Sciatic nerve (tissue), 2 donors: ENCODE measurements at places on chromosomes 1 and 21.

- peak; percentile 33 for DNase-seq
Observed at GRCh38 chr1:53652441-53653199, 86.3 kb downstream of the GLIS1 start.

GRCh38 chr1:22972760-22973159 lies at the start of gene LACTBL1:
Gene LACTBL1 (minus strand): TSS chr1:22972866. CDS start chr1:22972316, 550 bp downstream.
- DNase-seq = no peak

DNA sequence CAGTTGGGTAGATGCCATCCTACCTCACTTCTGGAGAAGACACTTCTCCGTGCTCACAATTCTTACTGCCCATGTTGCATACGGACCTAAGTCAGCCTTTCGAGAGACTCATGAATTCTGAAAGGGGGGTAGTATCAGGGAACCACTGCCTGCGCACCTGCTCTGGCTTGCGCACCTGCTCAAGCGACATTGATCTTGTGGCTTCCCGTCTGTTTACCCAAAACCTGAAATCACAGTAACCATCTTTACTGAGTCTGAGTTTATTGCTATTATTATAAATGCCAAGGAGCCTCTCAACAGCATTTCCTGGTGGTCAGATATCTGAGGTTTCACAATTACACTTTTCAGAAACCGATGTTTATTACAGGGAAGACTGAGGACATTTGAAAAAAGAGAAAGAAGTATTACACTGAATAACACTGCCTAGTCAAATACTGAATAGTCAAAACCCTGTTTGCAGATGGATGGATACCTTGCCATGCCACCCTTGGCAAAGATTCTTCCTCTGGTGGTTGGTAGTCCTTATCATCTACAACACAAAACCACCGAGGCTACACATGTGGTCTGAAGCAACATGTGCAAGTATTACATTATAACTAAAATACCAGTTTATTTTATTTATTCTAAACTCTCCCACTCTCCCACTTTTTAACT lies 208.7 kb downstream of the SIPA1L2 start:
- DNase-seq = no peak

DNA sequence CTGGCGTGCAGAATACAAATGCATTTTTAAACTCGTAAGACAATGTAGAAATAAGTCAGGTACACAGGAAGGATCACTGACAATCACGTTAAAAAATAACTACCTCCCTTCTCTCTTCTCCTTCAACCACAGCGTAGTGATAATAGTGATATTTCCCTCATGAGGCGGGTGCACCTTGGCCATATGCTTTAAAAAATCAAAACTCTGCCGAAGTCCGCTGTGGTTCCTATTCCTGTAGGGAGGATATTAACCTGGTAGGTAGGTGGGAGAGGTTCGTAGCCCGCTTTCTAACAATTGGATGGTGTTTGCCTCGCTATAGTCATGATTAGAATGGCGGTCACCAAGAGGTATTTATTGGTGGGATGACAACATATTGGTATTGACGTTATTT lies 732 bp downstream of the GREM2 start:
- no peak for DNase-seq

DNA sequence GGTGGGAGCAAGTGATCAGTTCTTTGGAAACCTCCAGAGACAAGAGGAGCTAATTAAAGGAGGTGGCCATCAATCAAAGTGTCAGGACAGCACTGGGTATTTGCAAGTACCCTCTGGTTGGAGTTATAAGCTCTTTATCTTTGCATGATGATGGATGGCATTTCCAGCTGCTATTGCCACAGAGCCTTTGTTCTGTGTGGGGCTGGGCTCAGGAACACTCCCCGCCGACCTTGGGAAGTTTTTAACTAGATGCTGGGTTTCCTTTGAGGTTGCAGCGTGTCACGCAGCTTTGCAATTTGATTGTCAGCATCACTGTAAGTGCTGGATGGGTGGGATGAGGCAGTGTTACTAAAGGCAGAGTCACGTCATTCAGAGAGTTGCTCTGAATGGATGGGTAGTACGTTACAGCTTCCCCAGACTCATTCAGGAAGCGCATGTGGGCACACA lies 68.9 kb downstream of the CNIH3 start:
- DNase-seq = no peak

- DNase-seq = no peak
Observed at GRCh38 chr1:226558036-226558650, 9.6 kb downstream of the STUM start.

DNA sequence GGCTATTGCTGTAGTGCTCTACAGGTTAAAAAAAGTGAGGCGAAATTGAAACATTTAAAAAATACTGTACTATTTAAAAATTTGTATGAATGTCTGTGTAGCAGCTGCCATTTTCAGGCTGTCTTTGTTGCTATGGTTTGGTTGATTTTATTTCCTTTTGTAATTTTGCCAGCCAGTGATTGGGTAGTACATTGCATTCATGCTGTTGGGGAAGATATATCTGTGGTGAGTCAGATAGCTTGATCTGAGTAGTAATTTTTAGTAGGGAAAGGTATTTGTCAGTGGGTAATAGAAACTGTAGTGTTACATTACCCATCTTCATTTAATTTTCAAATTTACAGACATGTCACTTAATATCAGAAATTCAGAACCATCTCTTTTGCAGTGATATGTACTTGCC lies 15.0 kb downstream of the NFIA start:
- DNase-seq = no peak

- no peak for DNase-seq
Observed at GRCh38 chr1:178064191-178064821, 29.6 kb upstream of the RASAL2 start.

GRCh38 chr21:45128613-45129188 lies 54.3 kb downstream of the ADARB1 start:
- peak; percentile 77 for DNase-seq

GRCh38 chr1:2610036-2610959 lies 22.5 kb downstream of the MMEL1 start:
- DNase-seq = peak; percentile 57

DNA sequence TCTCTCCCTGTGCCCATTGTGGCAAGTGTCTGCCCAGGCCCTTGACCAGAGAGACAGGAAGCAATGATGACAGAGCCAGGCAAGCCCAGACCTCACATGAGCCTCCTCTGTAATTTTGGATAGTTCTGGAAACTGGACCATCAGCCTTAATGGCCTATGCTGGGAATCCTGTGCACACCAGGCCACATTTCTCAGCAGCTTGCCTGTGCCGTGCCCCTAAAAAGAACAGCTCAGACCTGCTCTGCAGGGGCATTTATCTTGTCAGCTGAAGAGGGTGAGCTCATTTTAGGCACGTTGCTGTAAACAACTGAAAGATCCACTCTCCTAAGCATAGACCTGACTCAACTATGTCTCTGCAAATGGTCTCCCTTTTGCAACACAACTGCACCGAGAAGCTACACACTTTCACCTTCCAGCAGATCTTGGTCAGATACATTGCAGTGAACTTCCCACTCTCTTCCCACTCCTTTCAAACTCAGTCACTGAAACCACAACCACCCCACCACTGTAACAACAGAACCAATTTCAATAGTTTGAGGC lies 53.5 kb upstream of the BACH1 start:
- no peak for DNase-seq

DNA sequence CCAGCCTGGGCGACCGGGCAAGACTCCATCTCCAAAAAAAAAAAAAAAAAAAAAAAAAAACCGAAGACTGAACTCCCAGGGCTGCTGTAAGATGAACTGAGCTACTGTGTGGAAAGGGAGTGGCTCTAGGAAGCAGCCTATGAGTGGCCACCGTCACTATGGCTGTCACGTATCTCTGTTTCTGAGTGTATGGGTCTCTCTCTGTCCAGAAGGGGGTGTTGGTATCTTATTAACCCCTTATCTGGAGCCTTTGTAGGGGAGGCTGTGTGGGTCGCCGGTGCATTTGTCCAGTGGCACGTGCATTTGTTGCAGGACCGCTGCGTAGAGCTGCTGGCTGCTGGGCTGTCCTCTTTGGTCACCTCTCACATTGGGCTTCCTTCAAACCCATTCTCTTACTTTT lies 326.6 kb downstream of the CAMTA1 start:
- DNase-seq = no peak

DNA sequence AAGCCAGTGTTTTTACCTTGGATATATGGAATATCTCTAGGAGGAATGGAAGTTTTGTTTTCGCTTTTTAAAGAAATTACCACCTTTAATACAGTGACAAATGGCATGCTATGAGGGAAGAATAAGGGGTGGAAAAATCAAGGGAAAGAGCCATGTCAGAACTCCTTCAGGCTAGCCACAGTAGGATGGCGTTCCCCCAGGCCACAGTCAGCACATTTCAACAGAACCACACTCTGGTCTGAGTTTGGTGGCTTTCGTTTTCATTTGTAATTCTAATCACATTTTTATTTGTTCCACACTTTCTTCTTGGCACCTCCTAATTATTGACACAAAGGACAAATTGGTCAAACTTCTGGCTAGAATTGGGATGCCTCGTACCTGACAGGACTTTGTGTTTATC lies 60.3 kb upstream of the RCOR3 start:
- DNase-seq = no peak

GRCh38 chr1:196877964-196878363 lies 9.9 kb upstream of the CFHR4 start:
- no peak for DNase-seq

DNA sequence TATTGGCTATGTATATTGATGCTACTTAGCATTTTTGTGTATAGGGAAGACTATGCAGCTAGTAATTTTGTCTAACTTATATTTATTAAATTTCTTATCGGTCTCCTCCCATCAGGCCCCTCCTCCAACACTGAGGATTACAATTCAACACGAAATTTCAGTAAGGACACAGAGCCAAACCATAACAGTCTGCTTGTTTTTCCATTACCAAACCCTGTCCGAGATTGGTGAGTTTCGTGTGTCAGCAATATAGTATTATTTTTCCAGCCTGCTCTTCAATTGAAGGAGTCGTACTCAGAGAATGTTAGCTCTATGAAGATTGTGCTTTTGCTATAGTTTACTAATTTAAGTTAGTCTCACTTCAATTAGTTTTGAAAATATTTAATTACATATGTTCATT lies 1495.3 kb downstream of the MRPL39 start:
- no peak for DNase-seq

DNA sequence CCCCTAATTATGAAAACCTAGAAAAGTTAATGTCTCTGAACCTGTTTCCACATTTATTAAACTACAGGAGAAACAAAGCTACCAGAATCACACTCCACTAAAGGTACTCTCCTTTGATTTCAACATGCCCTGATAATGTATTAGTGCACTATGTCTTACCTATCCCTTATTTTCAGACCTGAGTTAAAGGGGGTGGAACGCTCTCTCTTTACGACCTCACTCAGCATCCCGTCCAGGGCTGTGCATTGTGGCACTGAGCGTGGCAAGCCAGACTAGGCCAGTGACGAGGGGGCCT lies 678 bp downstream of the LSM10 start:
- no peak for DNase-seq

GRCh38 chr1:210360852-210361477 lies 32.3 kb downstream of the HHAT start:
- DNase-seq = no peak

DNA sequence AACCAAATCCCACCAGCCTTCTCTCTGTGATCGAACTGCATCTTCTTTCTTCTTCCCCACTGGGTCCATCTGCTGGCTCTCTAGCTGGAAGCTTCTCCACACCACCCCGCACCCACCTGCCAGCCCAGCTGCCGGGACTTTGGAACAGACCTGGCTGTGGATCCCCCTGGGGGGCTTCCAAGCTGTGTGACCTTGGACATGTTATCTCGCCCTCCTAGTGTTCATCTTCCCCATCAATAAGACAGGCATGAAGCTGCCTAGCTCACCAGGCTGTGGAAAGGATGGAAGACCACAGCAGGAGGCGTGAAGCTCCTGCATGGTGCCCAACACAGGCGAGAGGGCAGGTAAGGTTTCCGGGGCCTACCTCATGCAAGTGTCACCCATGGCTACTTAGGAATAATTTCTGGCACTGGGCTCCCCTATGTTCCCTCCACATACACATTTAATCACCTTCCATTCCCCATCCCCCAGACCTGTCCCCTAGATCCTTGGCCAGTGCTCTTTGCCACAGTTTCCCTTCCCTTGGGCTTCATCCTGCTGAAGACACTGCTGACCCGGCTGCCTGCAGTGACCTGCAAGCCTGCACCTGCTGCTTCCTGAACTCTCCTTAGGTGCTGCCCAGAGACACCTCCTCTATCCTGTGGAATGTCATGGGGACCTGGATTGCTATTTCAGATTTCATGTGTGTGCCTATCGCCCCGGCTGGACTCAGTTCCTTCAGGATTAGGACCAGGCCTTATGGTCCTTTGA lies 13.2 kb upstream of the C2CD2 start:
- no peak for DNase-seq

DNA sequence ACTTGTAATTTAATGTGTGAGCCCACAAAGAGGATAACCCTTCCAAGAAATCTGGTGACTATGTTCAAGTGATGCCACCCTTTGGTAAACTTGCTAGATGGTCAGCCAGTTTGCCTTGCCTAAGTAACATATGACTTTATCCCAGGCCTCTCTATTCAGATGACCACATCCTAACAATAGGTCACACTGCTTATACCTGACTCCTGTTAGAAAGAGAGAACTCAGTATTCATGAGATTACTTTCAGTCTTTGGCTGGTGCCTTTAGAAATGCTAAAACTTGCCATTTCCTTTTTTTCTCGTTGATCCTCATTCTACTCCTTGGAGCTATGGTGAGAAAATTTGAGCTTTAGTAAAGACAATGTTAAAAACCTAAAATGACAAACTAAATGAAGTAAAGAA lies 28.5 kb upstream of the SERBP1 start:
- DNase-seq = no peak

DNA sequence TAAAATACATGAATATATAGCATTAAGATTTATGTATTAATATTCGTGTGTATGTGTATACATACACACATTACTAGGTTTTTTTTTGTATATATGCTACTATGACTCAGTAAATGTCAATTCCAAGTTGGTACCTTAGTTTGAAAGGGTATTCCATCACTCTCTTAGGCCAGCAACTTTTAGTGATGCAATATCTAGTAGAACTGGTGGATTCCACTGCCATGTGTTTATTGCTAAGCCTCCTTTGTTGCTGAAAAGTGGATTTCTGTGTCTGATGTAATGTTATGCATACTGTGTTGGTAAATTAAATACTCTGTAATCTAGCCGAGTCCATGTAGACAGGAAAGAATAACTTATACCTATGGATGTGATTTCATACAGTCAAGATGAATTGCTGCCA lies 16.9 kb upstream of the COL11A1 start:
- no peak for DNase-seq

GRCh38 chr1:235767795-235768194 lies 98.9 kb downstream of the LYST start:
- no peak for DNase-seq

GRCh38 chr1:187481581-187482148 lies 652.9 kb downstream of the PLA2G4A start:
- DNase-seq = no peak
